HFFc6 (cell line): ENCODE measurements at places on chromosomes 16 and 17. TPM values are rescaled to one million over a fixed set of nuclear protein-coding genes. Genes with fewer than 3 reads are reported as not detected.

The HOXB1 gene
- total RNA-seq: not detected in 3 replicates

The SLC35G6 gene
- not detected in 2 replicates for total RNA-seq

DNA sequence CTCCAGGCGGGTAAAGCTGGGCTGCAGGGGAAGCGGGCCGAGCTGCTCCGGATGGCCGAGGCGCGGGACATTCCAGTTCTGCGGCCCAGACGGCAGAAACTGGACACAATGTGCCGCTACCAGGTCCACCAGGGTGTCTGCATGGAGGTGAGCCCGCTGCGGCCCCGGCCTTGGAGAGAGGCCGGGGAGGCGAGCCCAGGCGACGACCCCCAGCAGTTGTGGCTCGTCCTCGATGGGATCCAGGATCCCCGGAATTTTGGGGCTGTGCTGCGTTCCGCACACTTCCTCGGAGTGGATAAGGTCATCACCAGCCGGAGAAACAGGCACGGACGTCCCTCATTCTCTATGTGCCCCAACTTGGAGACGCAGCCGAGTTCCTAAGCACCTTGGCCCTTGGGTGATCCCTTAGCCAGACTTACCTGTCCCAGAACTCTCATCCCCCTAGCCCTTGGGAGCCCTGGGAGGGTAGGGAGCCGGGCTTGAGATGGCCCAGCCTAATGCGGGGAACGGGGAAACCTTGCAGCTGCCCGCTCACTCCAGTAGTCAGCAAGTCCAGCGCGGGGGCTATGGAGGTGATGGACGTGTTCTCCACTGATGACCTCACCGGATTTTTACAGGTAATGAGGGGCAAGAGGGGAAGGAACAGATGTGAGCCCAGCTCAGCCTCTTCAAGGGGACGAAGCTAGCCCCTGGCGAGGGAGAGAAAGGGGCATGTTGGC, 806 bp downstream of the MRM1 start:
- peak overlapping the region; percentile 94 for H3K4me3 ChIP-seq
- peak overlapping the region; percentile 92 for H3K27ac ChIP-seq
- no peak for DNase-seq
- H3K4me1 ChIP-seq: peaks cover 43% of the 10 kb centered on the region
- peaks cover 3% of the 10 kb centered on the region; the same call in 1 of the 2 replicates for H3K27me3 ChIP-seq

GRCh38 chr17:19304209-19304608, 58.3 kb downstream of the B9D1 start:
- peak; percentile 40 for DNase-seq
- peak overlapping the region; percentile 34; the same call in 1 of the 2 replicates for H3K27ac ChIP-seq
- no peak overlapping the region for H3K4me3 ChIP-seq
- H3K36me3 ChIP-seq: peaks cover 5% of the 10 kb centered on the region

DNA sequence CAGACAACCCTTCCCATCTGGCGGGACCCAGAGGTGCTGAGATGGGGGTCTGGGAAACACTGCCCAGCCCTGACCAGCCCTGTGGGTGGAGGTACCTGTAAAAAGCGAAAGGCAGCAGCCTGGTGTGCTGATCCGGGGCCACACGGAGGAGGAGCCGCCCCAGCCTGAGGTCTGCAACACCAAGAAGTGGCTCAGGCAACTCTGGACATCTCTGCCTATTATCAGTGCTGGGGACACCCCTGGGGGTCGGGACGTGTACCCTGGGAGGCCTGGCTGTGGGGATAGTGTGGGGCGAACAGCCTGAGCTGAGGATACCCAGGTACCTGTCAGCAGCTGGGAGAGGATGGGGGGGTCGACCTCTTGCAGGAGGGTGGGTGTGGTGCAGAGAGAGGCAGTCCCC, 18.0 kb downstream of the ZNF276 start:
- DNase-seq: no peak
- peaks cover 12% of the 10 kb centered on the region for H3K36me3 ChIP-seq
- peaks cover 4% of the 10 kb centered on the region for H3K27me3 ChIP-seq
- H3K4me1 ChIP-seq: no peaks in the 10 kb centered on the region
- no peak overlapping the region for H3K27ac ChIP-seq

DNA sequence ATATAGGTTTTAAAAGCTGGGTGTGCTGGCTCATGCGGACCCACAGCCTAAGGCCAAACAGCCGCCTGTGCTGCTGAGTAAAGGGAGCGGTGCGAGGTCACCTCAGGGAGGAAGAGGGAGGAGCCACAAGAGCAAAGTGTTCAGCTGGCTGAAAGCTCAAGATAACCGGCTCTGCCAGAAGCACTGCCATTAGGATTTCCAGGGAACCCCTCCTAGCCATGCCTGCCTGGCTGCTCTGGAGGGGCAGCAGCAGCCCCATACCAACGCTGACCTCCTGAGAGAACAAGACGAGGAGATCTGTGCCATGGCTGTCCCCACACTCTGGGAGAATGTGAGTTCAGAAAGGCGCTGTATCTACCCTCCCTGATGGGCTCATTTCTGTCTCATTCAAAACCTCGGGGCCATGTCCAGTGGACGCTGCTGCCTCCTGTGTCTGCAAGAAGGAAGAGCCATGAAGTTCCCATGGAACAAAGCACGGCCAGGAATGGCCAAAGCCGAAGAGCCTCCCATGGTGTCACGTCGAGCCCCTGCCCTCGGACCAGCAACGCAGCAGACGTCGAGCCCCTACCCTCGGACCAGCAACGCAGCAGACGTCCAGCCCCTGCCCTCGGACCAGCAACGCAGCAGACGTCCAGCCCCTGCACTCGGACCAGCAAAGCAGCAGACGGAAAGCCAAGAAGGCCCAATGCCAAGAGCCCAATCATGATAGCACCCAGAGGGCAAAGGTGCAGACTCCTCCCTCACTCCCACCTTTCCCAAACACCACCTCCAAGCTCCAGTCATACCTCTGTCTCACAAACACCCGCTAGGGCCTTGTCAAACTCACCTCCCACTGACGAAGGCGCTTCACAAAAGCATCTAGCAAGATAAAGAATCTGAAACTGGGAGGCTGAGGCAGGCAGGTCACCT, 107.0 kb downstream of the ANKRD11 start:
- peaks cover 32% of the 10 kb centered on the region for H3K4me1 ChIP-seq
- peaks cover 3% of the 10 kb centered on the region; the same call in 1 of the 2 replicates for H3K36me3 ChIP-seq
- peaks cover 4% of the 10 kb centered on the region for H3K27me3 ChIP-seq
